Placental pericyte (primary cell): ENCODE measurements at places on chromosomes 12 and 14. TPM values are rescaled to one million over a fixed set of nuclear protein-coding genes. Genes with fewer than 3 reads are reported as not detected.

The PRH2 gene
- total RNA-seq, result 0.29 TPM in 1 of 2 replicates, not detected in the other

The CLEC7A gene
- 0.14 TPM in 1 of 2 replicates, not detected in the other for total RNA-seq

The EIF2S3B gene
- 0.86 and 2.8 TPM in 2 replicates for total RNA-seq

The DTX1 gene
- under 0.01 TPM in 1 of 2 replicates, not detected in the other for total RNA-seq

The IRF9 gene
- 58.9 and 78.3 TPM in 2 replicates for total RNA-seq

The CNTN1 gene
- 0.43 TPM in 1 of 2 replicates, not detected in the other for total RNA-seq
